ENCODE measurements at places on chromosomes 1 and 21.

DNA sequence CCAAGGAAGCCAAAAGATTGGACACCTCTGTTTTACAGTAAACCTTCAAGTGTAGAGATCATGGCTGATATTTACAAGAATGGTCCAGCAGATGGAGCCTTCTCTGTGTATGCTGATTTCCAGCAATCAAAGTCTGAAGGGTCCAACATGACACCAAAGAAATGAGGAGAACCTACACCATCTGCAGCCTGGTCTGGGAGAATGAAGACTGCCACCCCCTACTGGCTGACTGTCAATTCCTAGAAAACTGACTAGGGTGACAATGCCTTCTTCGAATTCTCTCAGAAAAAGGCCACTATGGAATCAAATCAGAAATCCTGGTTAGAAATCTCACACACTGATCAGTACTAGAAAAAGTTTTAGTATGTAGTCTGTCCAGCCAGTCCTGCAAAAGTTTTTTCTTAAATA lies 83.3 kb downstream of the CDC42BPA start:
- DNase-seq: peak; percentile 79

GRCh38 chr1:56561227-56562019 lies 17.9 kb downstream of the PLPP3 start:
- no peak for DNase-seq

DNA sequence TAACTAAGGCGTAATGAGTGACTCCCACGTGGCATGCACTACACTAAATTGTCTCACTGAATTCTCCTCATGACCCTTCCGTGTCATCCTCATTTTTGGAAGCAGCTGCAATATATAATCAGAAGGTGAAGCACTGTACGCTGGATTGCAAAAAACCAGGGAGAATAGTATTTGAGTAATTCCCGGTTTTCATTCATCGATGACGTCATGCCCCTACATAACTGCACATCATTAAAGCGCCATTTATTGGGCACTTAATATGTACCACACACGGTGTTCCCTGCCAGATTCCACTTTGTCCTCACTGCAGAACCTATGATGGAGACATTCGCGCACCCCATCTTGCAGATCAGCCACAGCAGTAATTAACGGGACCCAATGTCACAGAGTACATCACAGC lies 41.0 kb downstream of the DHRS3 start:
- no peak for DNase-seq

- DNase-seq: peak; percentile 39
Observed at GRCh38 chr21:26958788-26959187, 8.1 kb downstream of the ADAMTS5 start.

- DNase-seq: no peak
Observed at GRCh38 chr1:180254854-180255253, 24.8 kb downstream of the LHX4 start.

Measured in fibroblast of skin of scalp (primary cell).